ENCODE measurements at places on chromosomes 4 and X. TPM values are rescaled to one million over a fixed set of nuclear protein-coding genes. Genes with fewer than 3 reads are reported as not detected.

The STATH gene
- not detected for total RNA-seq

The NALF2 gene
- total RNA-seq: 8.0 TPM

DNA sequence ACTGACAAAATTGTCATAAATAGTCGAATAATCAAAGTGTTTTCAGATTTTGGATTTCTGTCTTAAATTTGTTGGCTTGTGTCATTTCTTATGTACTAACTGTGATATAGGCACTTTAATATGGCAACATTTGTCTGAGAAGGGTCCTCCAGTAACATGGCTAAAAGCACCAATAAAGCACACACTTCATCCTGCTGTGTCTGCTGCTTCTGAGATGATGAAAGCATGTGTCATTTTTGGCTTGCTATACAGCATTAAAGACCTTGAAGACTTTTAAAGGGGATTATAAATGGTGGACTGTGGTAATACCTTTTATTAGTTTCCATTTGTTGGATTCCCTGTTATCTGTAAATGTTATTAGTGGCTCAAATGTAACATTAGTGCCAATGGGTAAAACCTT, 551.8 kb upstream of the GRID2 start:
- DNase-seq: no peak

- DNase-seq: no peak
These were observed 12.1 kb downstream of the DDX60 start for GRCh38 chr4:168306476-168306875.

DNA sequence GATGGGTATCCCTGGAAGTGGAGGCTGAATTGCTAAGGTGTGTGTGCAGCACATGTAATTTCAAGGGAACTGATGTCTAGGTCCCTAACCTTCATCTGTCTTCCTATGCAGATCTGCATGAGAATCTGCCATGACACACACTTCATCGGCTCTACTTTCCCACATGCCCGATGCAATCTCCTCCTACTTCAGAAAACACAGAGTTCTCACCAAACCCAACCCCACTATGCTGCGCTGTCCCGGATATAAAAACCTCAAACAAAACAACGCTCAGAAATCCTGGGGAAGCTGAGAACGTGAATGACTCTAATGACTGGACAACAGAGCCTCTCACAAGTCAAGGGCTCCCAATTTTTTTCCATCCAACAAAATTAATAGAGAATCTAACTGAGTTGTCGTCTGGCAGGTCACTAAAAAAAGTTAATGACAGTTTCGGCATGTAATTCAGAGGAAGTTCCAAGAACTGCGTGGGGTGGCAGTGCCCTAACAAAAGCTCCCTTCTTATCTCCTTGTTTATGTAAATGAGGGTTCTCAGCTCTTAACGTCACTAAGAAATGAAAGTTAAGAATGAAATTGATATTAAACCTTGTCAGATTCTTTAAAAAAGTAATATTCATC, 39.0 kb downstream of the STX18 start:
- no peak for DNase-seq

GRCh38 chr4:139734875-139735380, 69.3 kb downstream of the MGST2 start:
- DNase-seq: peak; percentile 91

DNA sequence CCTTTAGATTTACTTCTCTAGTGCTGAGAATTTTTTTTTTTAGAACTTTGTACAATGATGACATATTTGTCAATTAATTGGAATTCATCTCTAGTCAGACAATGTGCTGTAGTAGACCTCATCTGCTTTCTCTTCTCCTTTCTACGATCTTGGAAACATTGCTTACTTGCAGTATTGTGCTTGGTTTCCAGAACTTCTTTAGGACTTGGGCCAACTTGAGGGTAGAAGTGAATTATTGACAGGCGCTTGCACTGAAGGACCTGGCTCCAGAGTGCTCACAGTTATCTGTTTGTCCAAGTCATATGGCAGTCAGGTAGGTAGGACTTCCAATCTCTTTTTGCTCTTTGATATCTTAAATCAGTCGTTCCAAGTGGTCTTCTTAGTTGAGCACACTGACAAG, 39.6 kb downstream of the FNIP2 start:
- no peak for DNase-seq

DNA sequence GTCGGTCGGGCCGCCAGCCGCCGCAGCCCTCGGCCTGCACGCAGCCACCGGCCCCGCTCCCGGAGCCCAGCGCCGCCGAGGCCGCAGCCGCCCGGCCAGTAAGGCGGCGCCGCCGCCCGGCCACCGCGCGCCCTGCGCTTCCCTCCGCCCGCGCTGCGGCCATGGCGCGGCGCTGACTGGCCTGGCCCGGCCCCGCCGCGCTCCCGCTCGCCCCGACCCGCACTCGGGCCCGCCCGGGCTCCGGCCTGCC, 213 bp downstream of the NFKB1 start:
- DNase-seq: peak; percentile 62

DNA sequence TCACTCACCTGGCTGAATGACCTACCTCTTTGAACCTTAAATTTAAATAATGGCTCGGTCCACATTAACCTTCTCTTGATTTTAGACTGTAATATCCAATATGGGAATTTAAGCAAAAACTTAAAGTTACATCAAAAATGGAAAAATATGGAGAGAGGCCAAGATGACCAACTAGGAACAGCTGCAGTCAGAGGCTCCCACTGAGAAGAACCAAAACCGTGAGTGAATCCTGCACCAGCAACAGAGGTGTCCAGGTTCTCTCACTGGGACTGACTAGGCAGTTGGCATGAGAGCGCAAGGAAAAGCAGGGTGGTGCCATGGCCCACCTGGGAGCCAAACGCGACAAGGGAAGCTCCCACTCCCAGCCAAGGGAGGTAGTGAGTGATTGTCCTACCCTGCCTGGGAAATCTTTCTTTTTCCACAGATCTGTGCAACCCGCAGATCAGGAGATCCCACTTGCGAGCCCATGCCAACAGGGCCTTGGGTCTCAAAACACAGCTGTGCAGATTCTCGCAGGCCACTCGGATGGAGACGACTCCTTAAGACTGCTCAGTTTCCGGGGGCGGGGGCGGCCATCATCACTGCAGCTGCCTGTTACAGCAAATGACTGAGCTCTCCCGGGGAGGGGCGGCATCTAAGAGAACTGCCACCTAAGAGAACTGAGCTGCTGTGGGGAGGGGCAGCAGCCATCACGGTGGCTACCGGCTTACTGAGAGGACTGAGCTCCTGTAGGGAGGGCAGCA, 343.4 kb downstream of the DMD start:
- no peak for DNase-seq
